T-helper 1 cell (primary cell): ENCODE measurements at places on chromosomes 1 and 21.

GRCh38 chr1:181110013-181110412 lies 21.5 kb downstream of the IER5 start:
- no peak for DNase-seq

DNA sequence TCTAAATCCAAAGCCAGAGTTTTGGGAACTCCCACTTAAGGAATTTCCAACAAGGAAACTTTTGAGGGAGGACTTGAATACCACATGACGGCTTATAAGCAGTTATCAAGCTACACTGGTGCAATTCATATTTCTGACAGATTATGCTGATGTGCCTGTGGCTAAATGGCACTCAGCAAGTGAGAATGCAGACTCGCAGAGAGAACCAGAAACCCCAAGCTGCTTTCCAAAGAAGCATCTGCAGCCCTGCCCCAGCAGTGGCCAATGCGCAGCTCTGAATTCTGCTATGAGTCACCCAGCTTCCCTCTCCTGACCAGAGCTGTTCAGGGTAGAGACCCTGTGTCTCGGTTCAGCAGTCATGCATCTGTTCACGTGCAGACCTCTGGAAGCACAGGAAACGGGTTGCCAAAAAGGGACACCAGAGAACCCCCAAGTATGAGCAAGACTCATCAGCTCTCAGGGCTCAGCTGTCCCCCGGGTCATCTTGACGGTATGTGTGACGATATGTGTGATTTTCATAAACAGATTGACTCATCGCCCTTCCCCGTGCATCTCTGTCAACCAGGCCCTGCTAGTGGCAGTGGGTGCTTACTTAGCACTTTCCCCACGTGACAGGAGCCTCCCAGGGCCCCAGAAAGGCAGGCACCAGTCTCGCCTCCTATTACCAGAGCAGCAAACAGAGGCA lies 76.3 kb downstream of the ITPKB start:
- peak; percentile 79 for DNase-seq

DNA sequence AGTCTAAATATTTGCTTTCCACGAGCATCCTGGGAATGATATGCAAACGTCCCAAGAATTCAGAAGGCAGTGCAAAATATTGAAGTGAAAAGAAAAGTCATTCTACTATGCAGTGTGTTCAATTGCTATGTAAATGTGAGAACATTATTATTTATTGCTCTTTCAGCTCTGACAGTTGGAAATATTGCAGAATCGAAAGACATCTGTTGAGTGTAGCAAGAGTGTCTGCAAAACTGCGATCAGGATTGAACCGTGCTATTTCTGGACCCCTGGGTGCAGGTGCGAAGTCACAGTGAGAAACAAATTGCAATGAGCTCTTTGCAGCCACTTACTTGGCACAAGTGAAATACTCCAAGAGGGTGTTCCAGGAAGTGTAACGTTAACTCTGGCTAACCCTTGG lies 566.4 kb downstream of the AJAP1 start:
- DNase-seq: no peak

- DNase-seq: no peak
These were observed 19.2 kb downstream of the SLC9A1 start for GRCh38 chr1:27135541-27136235.

GRCh38 chr1:58964880-58965279 lies 181.0 kb upstream of the JUN start:
- DNase-seq: no peak

DNA sequence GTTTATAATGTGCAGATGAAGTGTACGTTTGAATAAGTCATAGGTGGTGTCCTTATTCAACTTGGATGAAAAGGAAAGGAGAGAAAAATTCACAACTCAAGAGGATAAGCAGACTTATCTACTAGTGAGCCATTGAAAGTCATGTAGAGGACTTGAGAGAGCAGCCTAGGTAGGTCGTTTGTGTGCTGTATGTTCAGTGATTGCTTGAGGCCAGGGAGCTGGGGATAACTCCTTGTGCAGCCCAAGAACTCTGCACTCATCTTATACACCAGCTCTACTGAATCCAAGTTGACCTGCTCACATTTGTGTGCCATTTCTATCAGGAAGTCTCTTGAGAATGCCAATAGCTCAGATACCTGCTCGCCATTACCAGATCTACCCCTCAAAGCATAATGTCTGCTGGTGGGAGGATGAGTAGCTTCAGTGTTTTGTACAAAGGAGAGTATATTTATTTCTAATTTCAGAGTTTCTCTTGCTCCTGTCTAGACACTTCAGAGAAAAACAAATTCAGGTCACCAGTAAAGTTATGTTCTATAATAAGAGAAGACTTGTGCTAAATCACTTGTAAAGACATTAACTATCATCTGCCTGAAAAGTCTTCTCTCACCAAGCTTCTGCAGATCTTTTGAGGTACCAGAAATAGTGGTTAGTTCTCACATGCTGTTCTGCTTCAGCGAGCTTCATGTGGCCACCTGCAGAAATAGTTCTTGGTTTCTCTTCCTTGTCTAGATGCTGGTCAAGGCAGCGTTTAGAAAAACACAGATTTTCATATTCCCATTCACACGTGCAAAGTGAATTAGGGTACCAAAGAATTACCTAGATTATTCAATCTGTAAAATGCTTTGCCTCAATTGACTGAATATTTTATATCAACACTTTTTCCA lies 10.8 kb downstream of the S1PR1 start:
- DNase-seq: no peak

GRCh38 chr1:236759252-236759859 lies 35.7 kb upstream of the MTR start:
- DNase-seq: no peak

- no peak for DNase-seq
These were observed 5.1 kb upstream of the FOXJ3 start for GRCh38 chr1:42340093-42340492.
